ENCODE measurements at places on chromosomes 13 and 19. TPM values are rescaled to one million over a fixed set of nuclear protein-coding genes. Genes with fewer than 3 reads are reported as not detected.
A peak's percentile ranks its signal among the peaks of the same experiment; 100 is the strongest.

GRCh38 chr19:10422846-10423245 lies 2.5 kb downstream of the PDE4A start:
- DNase-seq = no peak

GRCh38 chr13:26019881-26020870 lies 31.6 kb downstream of the SHISA2 start:
- DNase-seq = peak; percentile 78

GRCh38 chr19:13856497-13856896 lies 20.4 kb upstream of the NANOS3 start:
- DNase-seq = no peak

DNA sequence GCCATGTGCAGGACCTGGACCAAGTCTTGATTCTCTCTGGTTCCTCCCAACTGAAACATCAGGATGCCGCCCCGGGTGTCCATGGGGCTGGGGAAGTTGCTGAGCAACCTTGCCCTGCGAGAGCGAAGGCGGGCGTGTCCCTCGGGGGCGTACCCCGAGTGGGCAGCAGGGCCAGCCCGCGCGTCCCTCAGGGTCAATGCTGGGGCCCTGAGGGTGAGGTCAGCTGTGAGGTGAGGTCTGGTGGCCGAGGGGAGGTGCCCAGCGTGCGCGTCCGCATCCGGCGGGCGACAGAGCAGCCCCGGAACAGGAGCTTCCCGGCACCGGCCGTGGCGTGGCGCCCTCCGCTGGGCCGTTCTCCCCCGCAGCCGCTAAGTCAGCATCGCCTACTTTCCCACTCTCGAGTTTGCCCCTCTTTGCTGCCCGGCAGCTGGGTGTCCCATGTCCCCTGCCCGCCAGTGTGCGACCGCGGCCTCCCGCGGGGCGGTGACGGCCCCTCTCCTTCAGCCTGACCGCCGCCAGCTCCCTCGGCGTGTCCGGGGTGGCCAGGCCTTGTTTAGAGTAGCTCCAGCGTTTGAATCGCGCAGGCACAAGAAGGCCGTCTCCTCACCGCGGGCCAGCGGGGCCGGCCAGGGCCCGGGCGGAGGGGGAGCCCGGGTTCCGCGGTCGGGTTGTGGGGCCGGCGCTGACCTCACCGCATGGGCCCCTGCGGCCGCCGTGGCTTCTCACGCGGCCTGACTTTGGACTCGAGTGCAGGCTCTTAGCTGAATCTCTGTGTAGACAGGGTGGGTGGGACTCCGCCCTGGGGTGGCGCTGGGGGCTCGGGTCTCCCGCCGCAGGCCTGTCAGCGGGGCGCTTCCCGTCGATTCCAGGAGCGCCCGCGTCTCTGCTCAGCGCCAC lies 33.0 kb downstream of the GJA3 start:
- DNase-seq = no peak

Gene RPL18A
- 1,326 TPM for total RNA-seq

Gene OR7D2
- total RNA-seq = 0.35 TPM

Gene SIGLEC12
- total RNA-seq = not detected

Gene NTF4
- total RNA-seq = not detected
